Ammon's horn (tissue), 1 donor: ENCODE measurements at places on chromosomes 3 and 15.

DNA sequence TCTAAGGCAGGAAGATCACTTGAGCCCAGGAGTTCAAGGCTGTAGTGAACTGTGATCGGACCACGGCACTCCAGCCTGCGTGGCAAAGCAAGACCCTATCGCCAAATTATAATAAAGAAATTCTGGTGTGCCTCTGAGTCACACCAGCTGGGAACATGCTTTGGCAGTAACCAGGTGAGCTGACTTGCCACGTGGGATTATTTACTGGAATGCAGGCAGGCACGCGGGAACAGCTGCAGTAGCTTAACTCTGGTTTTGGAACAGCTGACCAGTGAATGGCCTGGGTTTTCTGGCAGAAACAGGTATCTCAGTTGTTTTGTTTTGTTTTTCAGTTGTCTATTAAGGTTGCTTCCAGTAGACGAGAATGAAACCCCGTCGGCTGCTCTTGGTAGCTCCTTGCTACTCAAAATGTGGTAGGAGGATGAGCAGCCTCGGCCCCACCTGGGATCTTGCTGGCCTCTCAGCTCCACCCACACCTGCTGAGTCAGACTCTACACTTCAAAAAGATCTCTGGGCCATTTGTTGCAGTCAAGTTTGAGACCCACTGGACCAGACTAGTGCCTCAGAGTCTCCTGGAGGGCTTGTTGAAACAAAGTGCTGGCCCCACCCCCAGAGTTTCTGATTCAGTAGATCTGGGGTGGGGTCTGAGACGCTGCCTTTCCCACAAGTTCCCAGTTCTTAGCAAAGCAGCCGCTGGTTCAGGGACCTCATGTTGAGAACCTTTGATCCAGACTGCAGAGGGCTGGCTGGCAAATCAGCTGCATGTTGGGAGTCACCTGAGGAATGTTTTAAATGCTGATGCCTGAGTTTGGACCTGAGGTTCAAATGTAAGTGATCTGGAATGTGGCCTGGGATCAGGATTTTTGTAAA, 26.6 kb downstream of the IDH2 start:
- no peak for DNase-seq

- peak; percentile 92 for DNase-seq
These were observed 170.2 kb upstream of the UMPS start for GRCh38 chr3:124559846-124560574.

DNA sequence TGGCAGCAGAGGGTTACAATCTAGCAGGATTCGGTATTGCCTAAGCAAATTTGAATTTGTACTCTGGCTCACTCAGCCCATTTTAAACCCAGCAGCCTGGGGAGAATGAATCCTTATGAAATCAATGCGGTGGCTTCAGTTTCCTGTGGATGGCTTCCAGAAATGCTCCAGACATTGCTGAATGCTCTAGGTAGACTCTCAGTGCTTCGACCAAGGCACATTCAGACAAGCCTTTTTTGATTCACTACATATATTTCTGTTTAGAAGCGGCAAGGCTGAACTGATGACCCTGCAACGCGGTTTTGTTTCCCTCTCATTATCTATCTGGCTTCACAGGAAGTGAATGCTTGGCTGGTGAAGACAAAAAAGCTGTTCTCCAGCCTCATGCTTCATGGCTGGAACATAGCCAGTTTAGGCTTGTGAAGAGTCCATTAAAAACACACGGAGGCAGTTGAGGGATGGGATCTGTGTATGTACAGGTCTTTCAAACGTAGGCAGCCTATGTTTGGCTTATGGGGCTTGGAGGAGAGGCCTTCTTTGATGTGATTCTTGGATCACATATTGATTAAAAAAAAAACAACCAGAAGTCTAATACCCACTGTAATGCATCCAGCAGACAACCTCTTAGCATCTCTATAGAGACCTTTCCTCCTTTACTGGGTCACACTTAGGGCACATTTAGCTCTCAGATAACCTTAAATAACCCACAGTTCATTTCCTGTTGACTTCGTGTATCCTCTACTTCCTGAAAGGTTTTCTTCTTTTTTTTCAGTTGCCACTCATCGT, 400.2 kb upstream of the TBL1XR1 start:
- peak; percentile 77 for DNase-seq

DNA sequence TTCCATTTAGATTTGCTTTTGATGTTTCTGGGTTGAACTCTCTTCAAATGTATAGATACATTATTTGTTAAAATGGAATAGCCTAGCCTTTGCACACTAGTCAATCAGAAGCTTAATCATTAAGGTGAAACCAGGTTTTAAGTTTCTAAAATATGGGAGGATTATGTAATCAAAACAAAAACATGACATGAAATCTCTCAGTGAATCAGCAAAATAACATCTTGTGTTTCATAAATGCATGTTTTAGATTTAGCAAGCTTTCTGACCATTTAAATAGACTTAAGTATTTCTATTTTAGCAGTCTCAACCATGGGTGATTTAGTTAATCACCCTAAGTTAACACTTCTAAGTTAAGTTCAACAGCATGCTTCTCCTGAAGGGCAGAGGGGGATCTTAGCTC, 11.3 kb downstream of the GTF2E1 start:
- no peak for DNase-seq

DNA sequence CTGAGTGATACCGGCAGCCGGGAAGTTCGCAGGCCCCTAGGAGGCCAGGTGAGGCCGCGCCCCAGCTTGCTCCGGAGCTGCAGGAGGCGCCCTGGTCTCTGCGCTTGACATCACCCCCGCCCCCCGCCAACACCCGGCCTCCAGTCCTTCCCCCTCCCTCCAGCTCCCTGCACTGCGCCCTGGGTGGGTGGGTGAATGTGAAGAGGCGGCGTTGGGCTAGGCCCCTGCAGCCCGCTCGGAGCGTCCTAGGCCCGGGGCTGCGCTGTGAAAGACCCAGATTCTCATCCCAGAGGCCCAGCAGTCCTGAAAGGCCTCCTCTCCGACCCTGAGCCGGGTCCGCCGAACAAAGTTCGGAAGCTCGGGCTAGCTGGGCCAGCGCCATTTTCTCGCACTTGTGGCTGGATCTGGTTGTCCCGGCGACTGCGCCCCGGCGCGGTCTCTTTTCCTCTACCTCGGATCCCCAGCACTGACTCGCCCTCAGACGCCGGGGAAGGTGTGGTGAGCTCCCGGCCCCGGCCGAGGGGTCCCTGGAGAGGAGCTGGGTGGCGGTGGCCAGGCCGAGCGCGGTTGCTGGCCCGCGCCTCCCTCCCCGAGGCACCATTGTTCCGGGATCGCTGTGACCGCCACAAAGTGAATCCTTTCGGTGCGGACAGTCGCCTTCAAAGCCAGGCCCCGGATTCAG, 12.9 kb downstream of the ZIC4 start:
- DNase-seq = peak; percentile 88

GRCh38 chr15:90960298-90961091, 5.8 kb downstream of the RCCD1 start:
- DNase-seq = no peak

DNA sequence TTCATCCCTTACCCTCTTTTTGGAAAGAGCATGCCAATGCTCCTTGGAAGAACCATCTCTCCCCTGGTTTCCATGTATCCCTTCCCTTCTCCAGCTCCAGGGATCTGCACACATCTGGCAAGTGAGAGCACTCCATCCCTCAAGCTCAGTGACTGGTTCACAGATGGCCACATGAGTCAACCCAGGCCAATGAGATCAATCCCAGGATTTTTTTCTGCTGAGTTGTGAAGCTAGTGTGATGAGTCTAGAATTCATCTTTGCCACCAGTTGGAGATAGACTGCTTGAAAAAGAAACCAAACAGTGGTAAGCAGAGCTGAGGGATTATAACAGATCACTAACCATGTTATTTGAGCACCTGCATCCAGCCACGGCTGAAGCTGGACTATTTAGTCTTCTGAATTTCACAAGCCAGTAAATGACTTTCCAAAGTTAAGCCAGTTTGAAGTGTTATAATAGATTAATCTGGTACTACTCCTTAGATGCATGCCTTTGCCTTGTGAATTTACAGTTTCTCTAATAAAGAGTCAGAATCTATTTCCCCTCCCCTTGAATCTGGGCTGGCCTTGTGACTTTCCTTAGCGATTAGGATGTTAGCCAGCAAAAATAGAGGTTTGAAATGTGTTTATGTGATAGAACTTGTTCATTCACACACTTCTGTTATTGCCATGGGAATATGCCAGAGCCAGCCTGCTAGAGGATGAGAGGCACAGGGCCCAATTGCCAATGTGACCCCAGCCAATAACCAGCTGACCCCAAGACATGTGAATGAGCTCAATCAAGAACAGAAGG, 159.8 kb downstream of the WNT5A start:
- DNase-seq = no peak

- DNase-seq = no peak
These were observed 13.6 kb upstream of the RNU6-1 start for GRCh38 chr15:67853454-67853853.
